ENCODE measurements at places on chromosomes 16 and 17. TPM values are rescaled to one million over a fixed set of nuclear protein-coding genes. Genes with fewer than 3 reads are reported as not detected.

KRT31 gene
- not detected for polyA plus RNA-seq

KPNB1 gene
- polyA plus RNA-seq, result 49.1 TPM

PDF gene
- 30.8 TPM for polyA plus RNA-seq

ARHGAP44 gene
- polyA plus RNA-seq, result 3.7 TPM

AURKB gene
- polyA plus RNA-seq, result 0.43 TPM

XAF1 gene
- 7.9 TPM for polyA plus RNA-seq

METTL23 gene
- 53.0 TPM for polyA plus RNA-seq

HCRT gene
- not detected for polyA plus RNA-seq

TEKT5 gene
- not detected for polyA plus RNA-seq

HOXB3 gene
- polyA plus RNA-seq, result 12.1 TPM

CD300A gene
- 3.1 TPM for polyA plus RNA-seq

HS3ST4 gene
- not detected for polyA plus RNA-seq

PRAC1 gene
- not detected for polyA plus RNA-seq

SLC16A3 gene
- 28.8 TPM for polyA plus RNA-seq

PRSS27 gene
- 0.41 TPM for polyA plus RNA-seq

ACSM5 gene
- polyA plus RNA-seq, result 22.8 TPM

ABCC3 gene
- 9.3 TPM for polyA plus RNA-seq

TNRC6A gene
- 8.0 TPM for polyA plus RNA-seq

ARHGDIA gene
- 424 TPM for polyA plus RNA-seq

TEX14 gene
- polyA plus RNA-seq, result 0.09 TPM

NGFR gene
- polyA plus RNA-seq, result 9.4 TPM

CRISPLD2 gene
- polyA plus RNA-seq, result 4.8 TPM

GRIN2A gene
- polyA plus RNA-seq, result 0.28 TPM

IGF2BP1 gene
- polyA plus RNA-seq, result 1.5 TPM

ANKRD40CL gene
- not detected for polyA plus RNA-seq

GLIS2 gene
- 35.6 TPM for polyA plus RNA-seq

HID1 gene
- 13.6 TPM for polyA plus RNA-seq

ABI3 gene
- polyA plus RNA-seq, result 17.1 TPM

SLFN12L gene
- polyA plus RNA-seq, result 0.62 TPM

HP gene
- polyA plus RNA-seq, result 73.9 TPM

HOXB2 gene
- polyA plus RNA-seq, result 30.7 TPM

DNAAF8 gene
- 4.0 TPM for polyA plus RNA-seq

SCRN2 gene
- 172 TPM for polyA plus RNA-seq

All from kidney (tissue), 22 donors.